CD4-positive, alpha-beta T cell treated with Interleukin-6 for 4 hours (primary cell): ENCODE measurements at places on chromosomes 16 and 17.

DNA sequence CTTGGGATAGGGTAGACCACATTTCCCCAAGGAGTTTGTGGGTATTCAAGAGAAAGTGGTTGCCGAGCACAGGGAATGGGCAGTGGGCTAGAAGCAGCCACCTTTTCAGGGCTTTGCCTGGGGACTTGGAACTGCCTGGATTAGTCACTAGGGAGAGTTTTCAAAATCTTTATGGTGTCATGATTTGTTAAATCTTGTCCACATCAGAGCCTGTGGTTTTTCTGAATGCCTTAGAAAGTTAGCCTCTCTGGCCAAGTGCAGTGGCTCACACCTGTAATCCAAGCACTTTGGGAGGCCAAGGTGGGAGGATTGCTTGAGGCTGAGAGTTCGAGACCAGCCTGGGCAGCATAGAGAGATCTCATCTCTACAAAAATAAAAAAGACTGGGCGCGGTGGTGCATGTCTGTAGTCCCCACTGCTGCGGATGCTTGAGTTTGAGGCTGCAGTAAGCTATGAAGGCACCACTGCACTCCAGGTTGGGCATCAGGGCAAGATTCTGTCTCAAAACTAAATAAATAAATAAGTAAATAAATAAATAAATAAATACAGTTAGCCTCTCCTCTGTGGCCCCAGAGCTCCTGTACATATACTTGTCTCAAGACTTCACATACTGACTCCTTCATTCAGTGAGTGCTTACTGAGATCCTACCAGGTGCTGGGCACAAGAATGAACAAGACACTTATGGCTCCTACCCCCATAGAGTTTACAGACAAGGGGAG is 76.3 kb upstream of the HNF1B start:
- no peak for DNase-seq

GRCh38 chr17:40329839-40330794 is 21.1 kb downstream of the RARA start:
- DNase-seq = peak; percentile 32

GRCh38 chr17:55190748-55191147 is 74.0 kb upstream of the HLF start:
- DNase-seq = no peak

- DNase-seq = no peak
These were observed 6.2 kb downstream of the SHBG start for GRCh38 chr17:7636163-7636562.

GRCh38 chr17:77092025-77092424 is 48.7 kb upstream of the SEC14L1 start:
- DNase-seq = no peak

- DNase-seq = no peak
These were observed 8.6 kb downstream of the P2RX1 start for GRCh38 chr17:3907483-3908216.

DNA sequence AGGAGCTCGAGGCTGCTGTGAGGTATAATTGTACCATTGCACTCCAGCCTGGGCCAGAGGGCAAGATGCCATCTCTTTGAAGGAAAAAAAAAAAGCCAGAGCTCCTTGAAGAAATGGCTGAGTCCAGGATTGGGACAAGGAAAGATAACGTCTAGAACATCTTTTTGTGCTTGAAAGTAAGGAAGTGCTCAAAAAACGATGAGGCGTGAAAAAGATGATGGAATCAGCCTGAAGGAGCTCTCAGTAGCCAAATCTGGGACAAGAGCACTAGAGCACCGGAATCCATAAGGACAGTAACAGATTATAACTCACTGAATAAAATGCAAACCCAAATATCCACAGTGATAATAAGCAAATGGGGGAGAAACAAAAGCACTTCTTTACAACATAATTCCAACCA is 22.1 kb downstream of the EFTUD2 start:
- DNase-seq = no peak

GRCh38 chr17:49397586-49397985 is 17.1 kb downstream of the PHB1 start:
- DNase-seq = no peak

DNA sequence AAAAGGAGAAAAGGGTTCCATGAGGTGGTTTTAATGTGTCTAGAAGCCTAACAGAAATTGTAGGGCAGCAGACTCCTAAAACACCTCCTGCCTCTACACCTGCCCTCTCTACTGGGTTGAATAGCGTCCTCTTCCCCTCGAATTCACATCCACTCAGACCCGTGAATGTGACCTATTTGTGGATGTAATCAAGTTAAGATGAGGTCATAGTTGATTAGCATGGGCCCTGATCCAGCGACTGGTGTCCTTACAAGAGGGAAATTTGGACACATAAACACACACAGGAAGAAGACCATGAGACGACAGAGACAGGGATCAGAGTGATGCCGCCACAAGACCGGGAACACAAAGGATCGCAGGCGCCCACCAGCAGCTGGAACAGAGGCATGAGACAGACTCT is 13.5 kb downstream of the CD300LF start:
- no peak for DNase-seq

GRCh38 chr17:40130352-40131042 is 8.7 kb downstream of the MSL1 start:
- no peak for DNase-seq

DNA sequence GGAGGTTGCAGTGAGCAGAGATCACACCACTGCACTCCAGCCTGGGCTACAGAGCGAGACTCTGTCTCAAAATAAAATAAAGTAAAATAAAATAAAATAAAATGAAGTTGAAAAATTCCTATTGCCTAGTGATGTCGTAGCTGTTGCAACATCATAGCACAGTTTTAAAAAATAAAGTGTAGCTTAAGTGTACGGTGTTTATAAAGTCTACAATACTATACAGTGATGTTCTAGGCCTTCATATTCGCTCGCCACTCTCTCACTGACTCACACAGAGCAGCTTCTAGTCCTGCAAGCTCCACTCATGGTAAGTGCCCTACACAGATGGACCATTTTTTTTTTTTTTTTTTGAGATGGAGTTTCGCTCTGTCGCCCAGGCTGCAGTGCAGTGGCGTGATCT is 43.5 kb upstream of the MNT start:
- no peak for DNase-seq

GRCh38 chr17:39809221-39809620 is 54.9 kb downstream of the IKZF3 start:
- no peak for DNase-seq

DNA sequence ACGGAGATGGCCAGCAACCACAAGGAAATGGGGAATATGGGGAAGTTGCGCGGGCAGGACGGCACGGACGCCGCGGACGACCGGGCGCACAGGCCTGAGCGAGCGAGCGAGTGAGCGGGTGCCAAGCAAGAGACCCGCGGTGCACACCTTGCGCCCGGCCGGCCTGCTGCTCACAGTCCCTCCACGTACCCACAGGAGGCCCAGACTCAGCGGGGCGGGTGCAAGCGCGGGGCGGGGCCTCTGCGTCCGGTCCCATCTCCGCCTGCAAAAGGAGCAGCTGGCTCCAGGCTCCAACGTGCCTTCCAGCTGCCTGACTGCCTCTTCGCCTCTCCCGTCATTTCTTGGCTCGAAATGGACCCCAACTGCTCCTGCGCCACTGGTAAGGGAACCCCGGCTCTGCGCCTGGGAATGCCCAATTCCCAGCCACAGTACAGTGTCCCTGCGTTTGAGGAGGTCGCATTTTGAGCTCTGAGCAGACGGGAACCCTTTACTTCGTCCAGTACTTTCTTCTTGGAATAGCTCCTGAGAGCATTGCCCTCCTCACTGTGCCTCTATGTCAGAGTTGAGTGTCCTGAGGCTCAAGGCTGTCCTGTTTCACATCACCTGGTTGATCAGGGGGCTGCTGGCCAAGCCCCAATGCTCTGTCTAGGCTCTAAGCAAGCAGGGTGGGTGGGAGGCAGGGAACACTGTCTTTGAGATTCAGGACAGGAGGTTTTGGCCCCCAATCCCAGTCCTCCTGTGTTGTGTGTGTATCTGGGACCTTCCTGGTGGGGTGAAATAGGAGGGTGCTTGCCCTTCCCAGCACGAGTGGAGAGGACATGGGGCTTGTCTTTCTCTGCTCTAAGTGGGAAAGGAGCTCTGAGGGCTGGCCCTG is 8.1 kb upstream of the MT1E start:
- peak; percentile 77 for DNase-seq
